Kidney glomerular epithelial cell (primary cell): ENCODE measurements at places on chromosomes 7 and 10.
A peak's percentile ranks its signal among the peaks of the same experiment; 100 is the strongest.

- DNase-seq: no peak
These were observed 227.9 kb downstream of the TCF7L2 start for GRCh38 chr10:113177936-113178335.

GRCh38 chr10:85612378-85612775 lies 754.2 kb downstream of the GRID1 start:
- DNase-seq: no peak

GRCh38 chr10:132498562-132499366 lies 38.8 kb upstream of the INPP5A start:
- DNase-seq: no peak

DNA sequence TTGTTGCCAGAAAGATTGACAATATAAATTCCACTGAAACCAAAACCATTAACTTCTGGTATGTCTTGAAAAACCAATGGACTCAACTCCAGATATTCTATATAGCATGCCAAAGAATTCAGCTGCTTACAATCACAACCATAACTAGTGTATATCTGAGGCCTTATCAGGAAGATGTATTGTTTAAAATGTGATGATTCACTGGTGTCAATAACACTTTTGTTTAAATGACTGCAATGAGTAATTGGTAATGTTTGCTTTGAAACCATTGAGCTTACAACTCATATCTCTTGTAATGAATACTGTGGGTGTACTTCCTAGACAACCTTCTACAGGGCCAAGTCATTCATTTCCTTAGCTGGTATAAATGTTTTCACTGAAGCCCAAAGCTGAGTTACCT lies 727.9 kb upstream of the KCND2 start:
- peak; percentile 59 for DNase-seq

DNA sequence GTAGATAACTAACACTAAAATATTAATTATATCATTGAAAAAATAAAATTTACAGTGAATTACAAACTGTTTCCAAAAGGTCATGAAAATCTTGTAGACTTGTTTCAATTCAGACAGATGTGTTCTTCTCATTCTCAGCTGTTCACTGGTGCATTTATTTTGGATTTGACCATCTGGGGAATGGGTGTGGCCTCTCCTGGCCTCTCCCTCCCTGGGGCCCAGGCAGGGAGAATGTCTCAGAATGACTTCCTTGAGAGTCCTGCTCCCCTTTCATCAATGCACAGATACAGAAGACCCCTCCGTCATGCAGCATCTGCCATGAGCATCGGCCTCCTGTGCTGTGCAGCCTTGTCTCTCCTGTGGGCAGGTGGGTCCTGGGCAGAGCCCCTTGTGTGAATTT lies 192.8 kb upstream of the PRSS58 start:
- no peak for DNase-seq
